ENCODE measurements at places on chromosomes 5 and 9.

- peak; percentile 4 for DNase-seq
Observed at GRCh38 chr5:91586232-91586631, 203.1 kb upstream of the ARRDC3 start.

DNA sequence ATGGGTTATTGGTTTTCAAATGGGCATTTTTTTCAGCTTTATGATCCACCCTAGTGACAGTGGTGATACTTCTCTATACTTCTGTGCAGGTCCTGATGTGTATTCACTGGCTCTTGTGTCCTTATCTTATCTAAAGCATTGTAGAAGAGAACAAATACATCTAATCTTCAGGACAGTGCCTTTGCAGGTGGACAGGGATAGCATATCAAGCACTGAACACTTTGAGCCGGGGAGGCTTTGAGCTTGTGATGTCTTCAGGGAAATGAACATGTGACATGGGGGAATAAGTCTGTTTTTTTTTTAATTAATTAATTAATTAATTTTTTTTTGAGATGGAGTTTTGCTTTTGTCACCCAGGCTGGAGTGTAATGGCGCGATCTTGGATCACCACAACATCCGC is 115.5 kb upstream of the KLF4 start:
- DNase-seq = no peak

GRCh38 chr5:113047733-113048652 is 71.4 kb downstream of the DCP2 start:
- no peak for DNase-seq

DNA sequence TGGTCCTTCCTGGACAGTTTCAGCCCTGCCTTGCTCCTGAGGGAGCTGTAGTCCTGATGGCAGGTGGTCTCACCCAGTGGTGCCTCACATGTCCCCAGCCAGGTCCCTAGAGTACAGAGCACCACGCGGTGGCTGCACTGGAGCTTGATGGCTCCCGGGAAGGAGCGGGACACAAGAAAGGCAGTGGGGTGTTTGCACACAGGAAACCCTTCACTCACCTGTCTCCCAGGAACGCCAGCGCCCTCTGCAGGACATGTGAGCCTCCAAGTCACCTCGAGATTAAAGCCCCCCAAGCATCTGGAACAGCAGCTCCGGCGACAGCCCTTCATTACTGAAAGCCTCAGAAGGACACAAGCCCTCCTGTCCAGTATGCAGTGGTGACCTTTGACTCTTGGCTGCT is 19.9 kb upstream of the TMEM250 start:
- DNase-seq = peak; percentile 51

GRCh38 chr5:26023361-26023760 is 1015.0 kb downstream of the CDH9 start:
- no peak for DNase-seq

- DNase-seq = no peak
Observed at GRCh38 chr9:5388026-5388819, 48.5 kb upstream of the RLN1 start.

- no peak for DNase-seq
Observed at GRCh38 chr9:5863092-5863746, 27.5 kb upstream of the MLANA start.

DNA sequence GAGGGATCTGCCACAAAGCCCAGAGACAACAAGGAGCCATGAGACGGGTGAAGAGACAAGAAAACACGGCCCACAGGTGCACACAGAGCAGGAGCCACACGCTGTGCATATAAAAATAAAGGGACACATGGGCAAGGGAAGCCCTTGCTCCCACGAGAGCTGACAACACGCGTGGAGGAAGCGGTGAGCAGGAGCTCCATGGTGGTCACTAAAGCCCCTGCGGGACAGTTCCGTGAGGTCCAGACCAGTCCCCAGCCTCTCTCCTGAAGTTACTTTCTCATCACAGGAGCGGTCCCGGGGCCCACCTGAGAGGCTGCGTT is 90.7 kb downstream of the CAMSAP1 start:
- no peak for DNase-seq

GRCh38 chr5:107300721-107301327 is 369.9 kb downstream of the EFNA5 start:
- no peak for DNase-seq

GRCh38 chr9:104885818-104886709 is 41.9 kb downstream of the ABCA1 start:
- no peak for DNase-seq

DNA sequence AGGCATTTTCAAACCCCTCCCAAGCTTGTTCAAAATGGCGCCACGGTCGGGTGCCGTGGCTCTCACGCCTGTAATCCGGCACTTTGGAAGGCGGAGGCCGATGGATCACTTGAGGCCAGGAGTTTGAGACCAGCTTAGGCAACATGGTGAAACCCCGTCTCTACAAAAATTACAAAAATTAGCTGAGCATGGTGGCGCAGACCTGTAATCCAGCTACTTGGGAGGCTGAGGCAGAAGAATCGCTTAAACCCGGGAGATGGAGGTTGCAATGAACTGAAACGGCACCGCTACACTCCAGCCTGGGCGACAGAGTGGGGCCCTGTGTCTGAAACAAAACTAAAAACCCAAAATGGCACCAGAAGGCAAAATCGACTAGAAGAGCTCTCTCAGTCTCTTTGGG is 142.0 kb downstream of the MTX3 start:
- no peak for DNase-seq

GRCh38 chr9:695252-695651 is 146.2 kb upstream of the DMRT1 start:
- DNase-seq = no peak

GRCh38 chr5:153572411-153573145 is 82.1 kb downstream of the GRIA1 start:
- peak; percentile 71 for DNase-seq

GRCh38 chr5:146313027-146313426 is 25.6 kb upstream of the POU4F3 start:
- no peak for DNase-seq

DNA sequence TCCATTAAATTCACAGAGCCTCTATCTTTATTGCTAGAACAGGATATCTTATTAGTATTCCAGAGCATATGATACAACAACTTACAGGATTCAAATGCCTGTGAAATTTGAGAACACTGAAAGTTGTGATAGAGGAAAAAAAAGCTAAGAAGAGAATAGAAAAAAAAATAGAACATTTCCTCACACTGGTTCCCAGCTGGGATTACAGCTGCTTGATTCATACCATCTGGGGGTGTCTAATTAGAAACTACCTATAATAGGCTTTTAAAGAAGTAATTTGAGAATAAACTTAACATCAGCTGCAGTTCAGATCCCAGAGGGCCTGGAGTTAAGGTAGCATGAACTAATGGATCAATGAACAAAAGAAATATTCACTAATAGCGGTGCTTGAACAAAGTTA is 922.0 kb downstream of the CDH12 start:
- no peak for DNase-seq

- DNase-seq = no peak
Observed at GRCh38 chr9:129253803-129254381, 75.8 kb upstream of the IER5L start.

GRCh38 chr5:40955313-40955712 is 46.0 kb downstream of the C7 start:
- no peak for DNase-seq

DNA sequence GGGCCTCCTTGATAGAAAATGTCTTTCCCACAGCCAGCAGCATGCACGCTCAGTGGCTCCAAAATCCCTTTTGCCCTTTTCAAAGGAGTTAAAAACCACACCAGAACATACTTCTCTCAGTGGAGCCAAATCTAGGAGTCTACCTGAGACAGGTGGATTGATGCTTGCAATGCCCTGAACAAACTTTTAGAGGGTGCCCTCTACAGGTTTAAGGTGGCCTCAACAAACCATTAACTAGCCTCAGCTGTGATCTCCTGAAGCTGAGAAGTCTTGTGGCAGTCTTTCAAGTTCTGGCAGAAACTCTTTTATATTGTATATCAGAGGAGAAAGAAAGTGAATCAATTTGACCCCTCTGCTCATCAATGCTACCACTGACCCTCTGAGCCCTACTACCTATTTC is 125.4 kb downstream of the MED27 start:
- peak; percentile 13 for DNase-seq

GRCh38 chr5:151961557-151961956 is 36.9 kb upstream of the GLRA1 start:
- DNase-seq = no peak

- no peak for DNase-seq
Observed at GRCh38 chr5:179254638-179255271, 90.5 kb downstream of the ADAMTS2 start.

GRCh38 chr5:139700711-139701055 is 52.5 kb downstream of the CXXC5 start:
- DNase-seq = no peak

- no peak for DNase-seq
Observed at GRCh38 chr5:147037515-147038205, 159.1 kb upstream of the PPP2R2B start.

- no peak for DNase-seq
Observed at GRCh38 chr9:38526591-38526990, 93.8 kb downstream of the ANKRD18A start.

DNA sequence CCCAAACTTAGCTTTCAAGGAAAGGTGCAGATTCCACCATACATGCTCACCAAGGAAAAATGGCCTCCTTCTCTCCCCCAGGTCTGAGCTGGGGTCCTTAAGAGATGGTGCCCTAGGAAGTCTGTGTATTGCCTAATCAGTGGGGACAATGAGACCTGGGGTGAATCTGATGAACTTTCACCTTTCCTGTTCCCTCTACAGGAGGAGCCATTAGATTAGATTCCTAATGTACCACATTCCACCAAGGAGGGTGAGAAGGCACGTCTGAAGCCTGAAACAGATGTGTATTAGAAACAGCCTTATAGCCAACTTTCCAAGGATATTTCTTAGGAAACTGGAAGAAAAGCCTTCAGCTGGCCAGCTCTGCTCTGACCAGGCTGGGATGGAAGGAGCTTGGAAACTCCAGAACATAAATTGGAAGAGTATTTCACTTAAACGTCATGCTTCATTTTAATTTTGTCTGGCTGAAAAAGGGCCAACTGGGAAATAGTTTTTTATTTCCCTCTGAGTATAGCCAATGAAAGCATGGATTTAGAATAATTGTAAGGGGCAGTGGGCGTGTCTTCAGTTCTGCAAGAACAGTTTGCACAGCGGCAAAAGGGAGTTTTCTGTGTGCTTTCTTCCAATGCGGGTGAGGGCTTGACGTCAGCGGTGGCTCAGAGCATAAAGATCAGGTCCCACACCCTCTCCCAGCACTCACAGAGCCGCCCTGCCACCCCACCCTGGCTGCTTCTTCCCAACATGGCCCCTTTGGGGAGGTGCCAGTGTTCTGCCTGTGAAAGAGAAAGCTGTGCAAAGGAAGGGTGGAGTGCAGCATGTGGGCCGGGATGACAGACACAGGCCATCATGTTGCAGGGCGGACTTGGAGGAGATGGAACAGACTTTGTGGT is 210.9 kb downstream of the ESM1 start:
- DNase-seq = no peak

DNA sequence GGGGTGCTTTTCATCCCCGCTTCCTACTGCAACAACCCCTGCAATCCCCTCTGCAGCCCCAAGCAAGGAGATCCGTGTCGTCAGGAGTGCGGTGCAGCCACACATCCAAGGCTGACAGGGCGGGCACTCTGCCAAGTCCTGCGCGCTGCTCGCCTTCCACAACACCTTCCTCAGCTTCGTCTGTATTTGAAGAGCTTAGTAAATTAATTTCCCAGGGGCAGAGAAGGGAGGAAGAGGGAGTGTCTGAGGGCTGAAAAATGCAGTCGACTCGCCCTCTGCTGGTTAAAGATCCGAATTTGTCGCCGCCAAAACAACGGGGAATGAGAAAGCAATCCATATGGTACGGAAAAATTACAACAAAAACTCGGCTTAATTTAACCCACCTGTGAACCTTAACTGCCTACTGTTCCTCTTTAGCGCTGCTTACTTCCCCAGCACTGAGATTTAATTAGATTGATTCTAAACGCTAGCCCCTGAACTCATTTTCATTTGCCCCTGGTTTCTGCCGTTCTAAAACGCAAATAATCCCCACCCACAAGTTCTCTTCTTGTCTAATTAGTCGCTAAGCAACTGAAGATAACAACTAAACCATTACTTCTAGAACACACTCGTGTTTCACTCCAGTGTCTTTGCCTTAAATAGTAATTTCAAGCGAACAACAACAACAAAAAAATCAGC is 10.9 kb upstream of the PCDHB1 start:
- peak; percentile 90 for DNase-seq
